ENCODE measurements at places on chromosomes 3 and 15.

GRCh38 chr15:90581771-90582352 lies 52.1 kb downstream of the CRTC3 start:
- DNase-seq = no peak

DNA sequence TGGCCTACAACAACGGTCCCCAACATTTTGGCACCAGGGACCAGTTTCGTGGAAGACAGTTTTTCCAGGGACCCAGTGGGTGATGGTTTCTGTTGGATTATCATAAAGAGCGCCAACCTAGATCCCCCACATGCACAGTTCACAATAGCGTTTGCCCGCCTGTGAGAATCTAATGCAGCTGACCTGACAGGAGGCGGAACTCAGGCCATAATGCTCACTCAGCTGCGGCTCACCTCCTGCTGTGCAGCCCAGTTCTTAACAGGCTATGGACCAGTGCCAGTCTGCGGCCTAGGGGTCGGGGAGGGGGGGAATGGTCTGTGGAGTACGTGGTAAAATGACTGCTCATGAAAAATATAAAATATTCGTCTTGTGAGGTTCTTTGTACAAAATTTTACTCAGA lies 518.5 kb upstream of the CADM2 start:
- DNase-seq = no peak

DNA sequence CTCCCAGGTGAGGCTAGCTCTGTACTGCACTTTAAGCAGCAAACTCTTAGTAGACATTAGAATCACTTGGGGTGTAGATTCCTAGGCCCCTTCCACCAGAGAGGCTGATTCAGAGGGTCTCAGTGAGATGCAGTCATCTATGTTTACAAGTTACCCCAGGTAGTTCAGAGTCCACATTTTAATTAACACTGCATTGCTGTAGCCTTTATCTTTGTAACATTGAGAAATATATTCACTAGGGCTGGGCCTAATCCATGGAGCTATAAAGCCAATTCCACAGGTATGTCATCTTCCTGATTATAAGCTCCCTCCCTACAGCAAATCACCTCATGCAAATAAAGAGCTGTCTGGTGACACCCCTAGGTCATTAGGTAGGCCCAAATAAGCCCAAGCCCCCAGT lies 39.6 kb upstream of the STT3B start:
- no peak for DNase-seq

GRCh38 chr3:130933801-130934345 lies 40.0 kb downstream of the ATP2C1 start:
- DNase-seq = no peak

DNA sequence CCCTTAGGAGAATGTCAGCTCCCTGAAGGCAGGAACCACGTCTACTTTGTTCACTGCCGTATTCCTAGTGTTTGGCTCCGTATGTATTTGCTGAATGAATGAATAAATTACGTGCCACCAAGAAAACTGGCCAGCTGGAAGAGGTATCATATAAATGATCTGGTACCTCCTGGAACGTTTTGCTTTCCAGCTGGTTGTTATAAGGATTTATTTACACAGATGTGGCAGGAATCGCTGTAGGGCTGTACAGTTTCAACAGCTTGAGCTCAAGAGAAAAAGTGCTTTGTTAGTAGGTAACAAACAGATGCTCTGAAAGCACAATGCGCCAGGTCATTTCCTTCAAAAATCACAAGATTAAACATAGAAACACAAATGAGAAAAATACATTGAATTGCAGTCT lies 108.8 kb upstream of the ATP2B2 start:
- no peak for DNase-seq

DNA sequence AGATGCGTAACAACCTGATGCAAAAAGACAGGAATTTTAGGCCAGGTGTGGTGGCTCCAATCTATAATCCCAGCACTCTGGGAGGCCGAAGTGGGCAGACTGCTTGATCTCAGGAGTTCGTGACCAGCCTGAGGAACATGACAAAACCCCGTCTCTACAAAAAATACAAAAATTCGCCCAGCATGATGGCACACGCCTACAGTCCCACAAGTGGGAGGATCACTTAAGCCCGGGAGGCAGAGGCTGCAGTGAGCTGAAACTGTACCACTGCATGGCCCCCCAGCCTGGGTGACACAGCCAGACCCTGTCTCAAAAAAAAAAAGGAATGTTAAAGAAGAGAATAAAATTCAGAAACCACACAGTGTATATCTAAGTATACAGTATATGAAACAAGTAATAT lies 40.7 kb downstream of the PTPN9 start:
- DNase-seq = no peak

- DNase-seq = no peak
Observed at GRCh38 chr3:183098536-183099025, 715 bp downstream of the MCCC1 start.

DNA sequence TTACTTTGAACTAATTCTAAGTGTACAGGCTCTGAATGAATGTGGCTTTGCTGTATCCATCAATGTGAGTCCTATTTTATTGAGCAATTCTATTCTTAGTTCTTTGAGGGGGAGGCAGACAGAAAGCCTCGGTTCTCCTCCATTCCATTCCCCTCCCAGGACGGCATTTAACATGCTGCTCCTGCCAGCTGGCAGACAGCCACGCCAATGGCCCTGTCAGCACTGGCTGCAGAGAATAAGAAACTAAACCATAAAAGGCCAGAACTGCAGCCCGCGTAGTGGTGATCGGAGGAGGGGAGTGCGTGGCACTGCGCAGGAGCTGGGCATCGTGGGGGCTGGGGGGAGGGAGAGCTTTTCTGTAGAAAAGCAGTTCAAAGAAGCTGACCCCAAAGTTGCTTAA lies 76.0 kb upstream of the HACD2 start:
- no peak for DNase-seq

- no peak for DNase-seq
Observed at GRCh38 chr3:100104442-100104798, 9.9 kb downstream of the FILIP1L start.

DNA sequence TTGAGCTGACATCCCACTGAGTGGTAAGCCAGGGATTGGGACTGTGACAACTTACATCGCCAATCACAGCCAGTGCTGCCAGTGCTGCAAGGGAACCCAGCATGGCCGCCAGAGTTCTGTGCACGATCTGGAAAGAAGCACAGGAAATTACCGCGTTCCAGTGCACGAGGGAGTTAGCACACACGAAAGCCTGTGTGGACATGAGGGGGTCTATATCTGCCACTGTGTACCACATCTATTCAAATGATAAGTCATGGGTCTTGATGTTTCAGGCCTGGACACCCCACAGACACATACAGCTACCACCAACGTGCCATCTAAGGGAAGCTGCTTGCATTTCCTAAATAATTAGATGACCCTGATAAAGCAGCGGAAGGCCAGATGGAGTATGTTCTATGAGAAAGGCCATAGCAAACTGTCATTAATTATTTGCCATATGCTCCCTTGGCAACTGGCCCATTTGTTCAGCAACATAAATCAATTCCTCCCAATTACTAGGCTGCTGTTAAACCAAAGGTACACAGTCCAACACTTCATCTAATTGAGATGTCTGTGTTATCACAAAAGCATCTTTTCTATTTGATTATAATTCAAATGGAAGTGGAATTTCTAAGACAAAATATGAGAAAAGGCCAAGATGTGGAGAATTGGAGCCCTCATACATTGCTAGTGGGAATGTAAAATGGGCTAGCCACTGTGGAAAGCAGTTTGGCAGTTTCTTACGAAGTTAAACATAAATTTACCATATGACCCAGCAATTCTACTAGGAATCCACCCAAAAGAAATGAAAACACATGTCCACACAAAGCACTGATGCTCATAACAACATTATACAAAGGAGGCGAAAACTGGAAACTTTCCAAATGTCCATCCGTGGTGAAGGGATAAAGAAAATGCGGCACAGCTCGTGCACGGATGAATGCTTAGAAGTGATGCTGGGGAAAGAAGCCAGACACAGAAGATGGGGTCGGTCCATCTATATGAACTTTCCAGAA lies 108.3 kb downstream of the OCA2 start:
- no peak for DNase-seq

GRCh38 chr15:31235311-31236183 lies 91.1 kb upstream of the KLF13 start:
- no peak for DNase-seq

- no peak for DNase-seq
Observed at GRCh38 chr15:66868918-66869317, 166.9 kb downstream of the SMAD6 start.

DNA sequence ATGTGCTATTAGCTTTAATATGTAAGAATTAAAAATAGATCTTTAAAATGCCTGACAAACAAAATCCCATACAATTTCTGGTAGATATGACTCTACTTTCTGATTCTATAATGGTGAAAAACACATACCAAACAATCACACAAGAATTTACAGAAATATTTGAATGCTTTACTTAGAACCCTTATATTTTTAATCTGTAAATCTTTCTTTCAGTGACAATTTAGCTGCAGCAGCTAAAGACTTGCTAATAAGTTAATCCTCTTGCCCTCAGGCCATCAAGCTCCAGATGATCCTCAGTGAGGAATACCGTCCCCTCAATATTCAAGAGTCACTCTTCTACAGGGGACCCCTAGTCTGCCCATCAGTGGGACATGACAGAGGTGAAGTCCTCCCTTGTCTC lies 55.6 kb downstream of the C3orf80 start:
- DNase-seq = no peak

GRCh38 chr3:55746808-55747413 lies 259.8 kb upstream of the WNT5A start:
- DNase-seq = no peak

DNA sequence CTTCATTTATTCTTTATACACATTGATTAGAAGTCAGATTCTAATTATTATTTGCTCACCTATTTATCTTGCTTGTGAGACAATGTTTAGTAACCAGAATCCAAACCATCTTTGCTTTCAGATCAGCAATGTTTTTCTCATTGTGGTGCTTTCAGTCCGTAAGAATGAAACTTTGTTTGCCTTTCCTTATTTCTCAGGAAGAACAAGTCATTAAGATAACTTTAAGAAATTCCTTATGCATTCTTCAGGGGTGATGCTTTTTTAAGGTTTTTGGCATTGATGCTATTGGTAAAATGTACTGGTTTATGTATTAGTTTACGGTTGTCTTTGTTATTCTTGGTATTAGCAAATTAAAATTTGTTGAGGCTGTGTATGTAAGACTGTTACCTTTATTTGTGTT lies 120.8 kb upstream of the POU1F1 start:
- DNase-seq = no peak

All from stimulated activated CD8-positive, alpha-beta memory T cell treated with anti-CD3 and anti-CD28 coated beads, Interleukin-2, amount 100 ng/mL, for 1 hour (primary cell).